ENCODE measurements at places on chromosomes 2 and 18.

GRCh38 chr2:119864318-119864717 is 104.6 kb downstream of the PTPN4 start:
- DNase-seq = no peak

- DNase-seq = no peak
Observed at GRCh38 chr2:32043561-32043960, 4.0 kb upstream of the DPY30 start.

GRCh38 chr18:56327191-56327885 is 311.1 kb downstream of the TXNL1 start:
- no peak for DNase-seq

GRCh38 chr2:230473378-230473777 is 57.4 kb downstream of the SP100 start:
- no peak for DNase-seq

GRCh38 chr18:41146301-41146700 is 808.7 kb upstream of the PIK3C3 start:
- DNase-seq = no peak

GRCh38 chr2:240123821-240124650 is 12.1 kb downstream of the COPS9 start:
- DNase-seq = no peak

GRCh38 chr2:8573234-8573941 is 108.5 kb upstream of the ID2 start:
- DNase-seq = no peak

DNA sequence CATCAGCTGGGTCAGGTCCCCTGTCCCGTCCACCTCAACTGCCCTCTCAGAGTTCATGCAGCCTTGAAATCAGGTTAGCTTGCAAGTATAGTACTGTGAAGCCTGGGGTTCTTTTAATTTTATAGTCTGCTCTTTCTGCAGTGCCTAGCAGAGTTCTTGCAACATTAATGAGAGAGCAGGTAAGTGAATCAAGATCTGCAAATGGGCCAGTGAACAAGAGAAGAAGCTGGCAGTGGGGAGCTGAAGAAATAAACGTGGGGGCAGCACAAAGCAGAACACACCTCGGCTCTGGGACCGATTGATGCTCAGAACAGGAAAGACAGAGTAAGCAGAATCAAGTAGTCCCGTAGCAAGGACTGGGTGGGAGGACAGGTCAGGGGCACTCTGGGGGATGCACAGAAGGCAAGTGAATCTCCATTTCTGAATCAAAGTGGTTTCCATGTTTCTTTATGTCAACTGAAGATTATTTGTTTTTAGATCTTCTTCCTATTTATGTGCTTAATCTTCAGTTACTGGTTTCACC is 675.5 kb downstream of the RNF144A start:
- no peak for DNase-seq

- DNase-seq = no peak
Observed at GRCh38 chr2:8337321-8337720, 344.5 kb upstream of the ID2 start.

Data from activated T-cell treated with anti-CD3 and anti-CD28 coated beads, Interleukin-2, amount 50 U/mL, for 4 hours (primary cell).